ENCODE measurements at places on chromosomes 16 and 17.

DNA sequence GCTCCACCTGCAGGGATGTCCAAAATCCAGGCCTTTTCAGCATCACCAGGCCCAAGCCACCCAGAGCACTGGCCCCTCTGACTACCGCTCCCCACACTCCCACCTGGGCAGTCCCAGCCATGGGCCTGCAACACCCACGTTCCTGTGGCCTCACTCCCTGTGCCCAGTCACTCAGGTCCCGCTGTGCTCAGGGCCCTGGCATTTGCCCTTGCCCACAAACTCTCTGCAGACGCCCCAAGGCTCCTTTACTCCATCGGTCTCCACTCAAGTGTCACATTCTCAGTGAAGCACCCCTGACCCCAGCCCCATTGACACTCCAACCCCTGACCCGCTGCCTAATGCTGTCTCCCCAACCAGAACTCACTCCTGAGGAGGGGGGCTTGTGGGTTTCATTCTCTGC is 23.6 kb downstream of the MPG start:
- DNase-seq: no peak

DNA sequence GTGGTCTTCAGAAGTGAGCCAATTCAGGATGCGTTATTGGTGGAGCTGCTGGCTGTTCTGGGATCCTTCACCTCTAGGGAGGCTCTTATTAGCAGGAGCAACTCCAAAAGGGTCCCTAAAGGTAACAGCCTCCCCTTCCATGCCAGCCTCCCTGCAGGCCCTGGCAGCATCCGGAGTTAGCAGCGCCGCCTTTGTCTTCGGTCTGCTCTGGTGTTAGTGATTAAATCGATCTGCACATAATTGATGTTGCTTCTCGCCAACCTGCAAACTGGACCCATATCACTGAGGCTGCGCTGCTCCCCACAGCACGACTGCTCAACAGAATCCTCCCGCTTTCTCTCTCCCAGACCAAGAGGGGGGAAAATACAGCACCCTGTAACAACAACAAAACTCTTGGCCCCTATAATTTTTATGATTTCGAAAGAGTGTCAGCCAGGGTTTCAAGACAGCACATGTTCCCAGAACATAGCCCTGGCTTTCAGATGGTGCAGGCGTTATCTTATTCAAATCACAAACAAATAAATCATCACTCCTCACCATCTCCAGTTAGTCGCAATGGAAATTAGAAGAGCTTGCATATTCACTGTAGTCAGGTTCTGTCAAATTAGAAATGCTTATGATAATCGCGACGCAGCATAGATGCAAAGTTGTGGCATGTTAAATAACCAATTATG is 76.0 kb downstream of the IRX3 start:
- DNase-seq: no peak

DNA sequence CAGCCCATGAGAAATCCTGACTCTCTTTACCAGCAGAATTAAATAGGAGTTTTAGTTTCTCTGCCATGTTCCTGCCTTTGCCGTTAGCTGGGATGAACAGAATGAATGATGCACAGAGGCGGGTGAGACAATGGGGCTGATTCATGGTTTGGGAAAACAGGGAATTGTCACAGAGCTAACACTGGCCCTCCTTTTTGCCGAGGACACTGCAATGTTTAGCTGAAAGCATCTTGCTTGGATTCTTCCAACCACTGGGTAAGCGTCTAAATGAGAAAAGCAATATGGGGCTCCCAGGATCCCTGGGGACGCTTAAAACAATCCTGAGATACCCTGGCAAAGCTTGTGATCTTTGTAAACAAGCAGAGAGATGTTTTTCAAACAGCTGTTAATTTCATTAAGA is 12.8 kb upstream of the PAFAH1B1 start:
- DNase-seq: no peak

GRCh38 chr17:19796457-19796856 is 48.4 kb upstream of the ALDH3A1 start:
- no peak for DNase-seq

- DNase-seq: no peak
Measured at GRCh38 chr17:69043098-69043734, 17.5 kb downstream of the ABCA9 start.

DNA sequence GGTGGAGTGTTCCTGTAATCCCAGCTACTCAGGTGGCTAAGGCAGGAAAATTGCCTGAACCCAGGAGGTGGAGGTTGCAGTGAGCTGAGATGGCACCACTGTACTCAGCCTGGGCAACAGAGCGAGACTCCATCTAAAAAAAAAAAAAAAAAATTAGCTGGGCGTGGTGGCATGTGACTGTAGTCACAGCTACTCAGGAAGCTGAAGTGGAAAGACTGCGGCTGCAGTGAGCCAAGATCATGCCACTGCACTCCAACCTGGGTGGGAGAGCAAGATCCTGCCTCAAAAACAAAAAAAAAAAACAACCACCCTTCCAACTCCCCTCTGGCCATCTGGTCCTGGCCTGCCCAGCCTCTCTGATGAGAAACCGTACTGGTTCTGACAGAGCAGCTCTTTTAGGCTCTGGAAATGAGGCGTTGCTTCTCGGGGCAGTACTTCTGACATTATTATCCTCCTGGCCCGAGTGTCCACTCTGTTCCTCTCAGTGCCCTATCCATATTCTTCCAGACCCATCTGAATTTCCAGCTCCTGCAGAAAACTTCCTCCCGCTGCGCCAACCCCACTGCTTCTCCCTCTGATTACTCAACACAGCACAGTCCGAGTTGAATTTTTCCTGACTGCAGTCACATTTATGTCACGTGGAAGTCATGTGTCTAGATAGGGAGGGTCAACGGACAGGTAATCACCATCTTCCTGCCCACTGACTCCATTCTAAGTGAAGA is 13.3 kb downstream of the GGA2 start:
- DNase-seq: no peak
